CD4-positive, alpha-beta T cell treated with Interleukin-12 subunit alpha and Interleukin-12 subunit beta, for 1 hour (primary cell): ENCODE measurements at places on chromosomes 6 and 20.

- DNase-seq = no peak
These were observed 8.8 kb upstream of the SIRPB1 start for GRCh38 chr20:1628621-1629020.

DNA sequence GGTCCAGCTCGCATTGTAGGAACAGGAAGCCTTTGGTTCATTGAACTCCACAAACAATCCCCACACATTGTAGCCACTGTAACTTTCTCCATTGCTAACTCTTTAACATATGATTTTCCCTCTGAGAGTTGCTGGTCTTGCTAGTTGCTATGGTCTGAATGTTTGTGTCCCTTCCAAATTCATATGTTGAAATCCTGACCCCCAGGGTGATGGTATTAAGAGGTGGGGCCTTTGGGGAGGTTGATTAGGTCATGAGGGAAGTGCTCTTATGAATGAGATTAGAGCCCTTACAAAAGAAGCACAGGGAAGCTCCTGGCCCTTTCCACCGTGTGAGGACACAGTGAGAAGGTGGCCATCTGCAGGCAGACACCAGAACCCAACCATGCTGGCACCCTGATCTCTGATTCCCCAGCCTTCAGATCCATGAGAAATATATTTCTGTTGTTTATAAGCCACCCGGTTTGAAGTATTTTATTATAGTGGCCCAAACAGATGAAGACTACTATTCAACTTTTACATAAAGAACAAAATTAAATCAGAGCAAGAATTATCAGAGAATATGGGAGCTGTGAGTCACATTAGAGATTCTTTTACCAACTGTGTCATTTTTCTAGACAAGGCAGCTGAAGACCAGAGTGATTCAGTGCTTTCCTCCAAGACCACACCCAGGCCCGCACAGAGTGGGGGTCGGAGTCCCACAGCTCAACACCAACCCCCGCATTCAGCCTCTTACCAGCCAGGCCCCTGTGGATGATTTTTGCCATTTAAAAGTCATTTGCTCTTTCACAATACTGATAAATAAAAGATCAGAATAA lies 143.0 kb downstream of the SAMD5 start:
- no peak for DNase-seq

DNA sequence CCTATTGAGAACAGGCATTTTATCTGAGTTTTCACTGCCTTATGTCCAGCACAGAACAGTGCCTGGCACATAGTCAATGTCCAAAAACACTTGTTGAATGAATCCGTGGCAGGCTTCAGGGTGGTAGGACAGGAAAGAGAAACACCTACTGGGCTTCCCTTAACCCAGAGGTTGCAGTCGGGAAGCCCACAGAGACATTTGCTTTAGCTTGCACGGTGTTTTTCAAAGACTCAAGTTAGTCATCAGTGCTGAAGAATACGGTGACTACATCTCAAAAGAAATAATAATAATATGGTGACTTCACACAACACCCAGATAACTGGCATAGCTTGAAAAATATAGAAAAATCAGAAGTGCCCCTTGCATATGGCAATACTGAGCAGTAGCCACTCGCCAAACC lies 160.4 kb downstream of the CD83 start:
- no peak for DNase-seq

DNA sequence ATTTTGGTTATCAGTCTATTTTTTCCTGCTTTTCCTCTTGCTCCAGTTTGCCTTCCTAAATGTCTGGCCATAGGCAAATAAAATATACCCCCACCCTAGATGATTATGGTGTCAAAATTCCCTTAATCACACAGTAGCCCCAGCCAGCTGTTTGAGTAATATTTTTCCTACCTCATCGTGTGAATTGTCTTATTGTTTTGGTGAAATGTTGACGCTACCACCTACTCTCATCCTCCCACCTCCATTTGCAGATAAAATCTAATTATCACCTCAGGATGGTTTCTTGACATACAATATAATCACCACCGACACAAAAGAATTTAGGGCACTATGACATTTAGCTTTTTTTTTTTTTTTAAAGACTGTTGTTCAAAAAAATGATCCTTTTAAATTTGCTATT lies 44.1 kb upstream of the FUCA2 start:
- DNase-seq = no peak
